Panc1 (cell line): ENCODE measurements at places on chromosomes 16 and 17.
A peak's percentile ranks its signal among the peaks of the same experiment; 100 is the strongest.

DNA sequence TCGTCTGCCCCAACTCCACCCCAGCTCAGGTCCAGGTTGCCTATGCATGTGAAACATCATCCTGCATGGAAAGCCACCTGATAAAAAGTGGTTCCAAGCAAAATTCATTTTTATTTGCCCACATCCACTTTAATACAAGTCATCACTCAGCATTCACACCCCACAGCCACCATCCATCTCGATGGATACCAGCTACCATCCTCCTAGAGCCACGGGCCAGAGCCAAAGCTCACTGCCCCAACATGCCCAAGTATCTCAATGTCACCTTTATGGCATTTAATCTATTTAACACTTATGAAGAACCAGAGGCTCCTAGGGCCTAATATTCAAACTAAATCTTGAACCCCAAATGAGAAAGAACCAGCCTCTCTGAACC is 70.5 kb downstream of the COPRS start:
- no peak overlapping the region for H3K27ac ChIP-seq
- no peaks in the 10 kb centered on the region for H3K27me3 ChIP-seq
- no peaks in the 10 kb centered on the region for H3K4me1 ChIP-seq
- DNase-seq, result no peak
- no peaks in the 10 kb centered on the region for H3K36me3 ChIP-seq

DNA sequence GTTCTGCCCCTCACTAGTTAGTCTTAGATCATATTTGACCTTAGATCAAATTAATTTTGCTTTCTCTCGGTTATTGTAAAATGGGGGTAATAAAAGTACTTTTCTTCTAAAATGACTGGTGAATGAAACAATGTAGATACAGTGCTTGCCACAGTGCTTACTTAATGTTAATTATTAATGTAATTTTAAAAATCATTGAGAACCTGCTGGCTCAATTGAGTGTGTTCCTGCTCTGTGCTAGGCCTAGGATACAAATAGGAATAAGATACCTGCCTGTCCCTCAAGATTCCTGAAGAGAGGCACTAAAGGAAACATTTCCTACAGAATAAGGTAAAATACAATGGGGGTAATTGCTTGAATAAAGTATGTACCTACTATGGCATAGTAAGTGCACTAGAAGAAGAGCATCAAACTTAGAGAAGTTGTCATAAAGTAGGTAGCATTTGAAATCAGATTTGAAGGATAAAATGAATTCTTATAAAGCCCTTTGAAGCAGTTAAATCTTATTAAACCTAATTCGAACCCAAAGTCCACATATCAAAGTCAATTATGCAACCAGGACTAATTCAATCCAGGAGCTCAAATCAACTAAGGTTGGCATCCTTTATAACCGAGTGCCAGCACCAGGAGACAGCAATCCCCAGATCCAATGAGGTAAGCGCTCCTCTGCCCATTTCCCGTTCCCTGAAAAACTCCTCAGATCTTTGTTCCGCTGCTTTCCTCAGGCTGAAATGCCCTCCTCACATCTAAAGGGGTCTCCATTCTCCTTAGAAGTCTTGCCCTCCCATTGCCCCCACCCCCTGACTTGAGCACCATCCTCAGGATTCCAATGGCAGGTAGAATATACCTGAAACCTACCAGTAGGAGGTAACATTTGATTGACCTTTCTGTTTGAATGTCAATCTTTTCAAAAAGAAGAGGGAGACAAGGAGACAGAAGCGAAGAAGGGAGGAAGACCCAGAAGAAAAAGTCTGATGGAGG is 2.4 kb upstream of the MED13 start:
- no peak for DNase-seq
- no peaks in the 10 kb centered on the region for H3K27me3 ChIP-seq
- peaks cover 4% of the 10 kb centered on the region for H3K36me3 ChIP-seq
- H3K4me3 ChIP-seq, result no peak overlapping the region
- no peak overlapping the region for H3K27ac ChIP-seq
- H3K4me1 ChIP-seq, result peaks cover 11% of the 10 kb centered on the region

GRCh38 chr17:72372185-72372584 is 251.4 kb downstream of the SOX9 start:
- DNase-seq, result no peak
- no peaks in the 10 kb centered on the region for H3K27me3 ChIP-seq
- H3K4me1 ChIP-seq, result no peaks in the 10 kb centered on the region; the same call in 1 of the 2 replicates
- no peak overlapping the region for H3K27ac ChIP-seq
- H3K4me3 ChIP-seq, result no peak overlapping the region

DNA sequence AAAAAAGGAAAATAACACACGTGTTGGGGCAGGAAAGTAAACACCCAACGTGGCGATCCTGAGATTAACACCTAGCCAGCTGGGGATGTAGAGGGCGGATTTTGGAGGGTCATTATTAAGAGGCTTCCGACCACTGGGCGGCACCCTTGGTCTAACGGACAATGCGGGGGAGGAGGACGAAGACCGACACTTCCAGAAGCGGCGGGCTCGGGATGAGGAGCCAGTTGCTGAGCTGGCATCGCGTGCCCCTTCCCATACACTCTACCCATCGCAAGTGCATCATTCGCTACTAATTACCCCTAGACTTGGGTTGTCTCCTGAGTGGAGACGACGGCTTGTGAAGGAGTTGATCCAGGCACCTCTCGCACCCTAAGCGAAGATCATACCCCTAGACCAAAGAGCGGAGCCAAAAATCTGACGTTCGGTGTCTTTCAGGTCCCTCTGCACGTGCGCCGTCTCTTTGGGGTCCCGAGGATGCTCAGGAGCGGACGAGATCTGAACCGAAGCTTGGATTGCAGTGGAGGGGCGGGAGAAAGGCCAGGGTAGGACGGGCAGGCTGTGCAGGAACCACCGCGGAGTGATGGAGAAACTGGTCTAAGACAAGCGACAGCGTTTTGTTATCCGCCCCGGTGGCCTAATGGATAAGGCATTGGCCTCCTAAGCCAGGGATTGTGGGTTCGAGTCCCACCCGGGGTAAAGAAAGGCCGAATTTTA is 17.6 kb downstream of the ZNF213 start:
- H3K4me3 ChIP-seq, result peak overlapping the region; percentile 70
- H3K27me3 ChIP-seq, result no peaks in the 10 kb centered on the region
- DNase-seq, result peak; percentile 96
- H3K27ac ChIP-seq, result peak overlapping the region; percentile 85
- peaks cover 12% of the 10 kb centered on the region; the same call in 1 of the 2 replicates for H3K4me1 ChIP-seq
- peaks cover 2% of the 10 kb centered on the region; the same call in 1 of the 2 replicates for H3K36me3 ChIP-seq

- no peaks in the 10 kb centered on the region for H3K36me3 ChIP-seq
- no peak for DNase-seq
- peaks cover 12% of the 10 kb centered on the region for H3K4me1 ChIP-seq
- no peak overlapping the region for H3K27ac ChIP-seq
Observed at GRCh38 chr17:31750578-31750977, 108.5 kb downstream of the COPRS start.

GRCh38 chr16:17287166-17287800 is 183.5 kb downstream of the XYLT1 start:
- no peaks in the 10 kb centered on the region for H3K4me1 ChIP-seq
- no peak overlapping the region for H3K4me3 ChIP-seq
- no peak for DNase-seq
- H3K27ac ChIP-seq, result no peak overlapping the region
- H3K27me3 ChIP-seq, result peaks cover 12% of the 10 kb centered on the region
- no peaks in the 10 kb centered on the region for H3K36me3 ChIP-seq
